ENCODE measurements at places on chromosomes 3 and 15. TPM values are rescaled to one million over a fixed set of nuclear protein-coding genes. Genes with fewer than 3 reads are reported as not detected.

- no peak for DNase-seq
Observed at GRCh38 chr15:94324835-94325767, 93.7 kb downstream of the MCTP2 start.

DNA sequence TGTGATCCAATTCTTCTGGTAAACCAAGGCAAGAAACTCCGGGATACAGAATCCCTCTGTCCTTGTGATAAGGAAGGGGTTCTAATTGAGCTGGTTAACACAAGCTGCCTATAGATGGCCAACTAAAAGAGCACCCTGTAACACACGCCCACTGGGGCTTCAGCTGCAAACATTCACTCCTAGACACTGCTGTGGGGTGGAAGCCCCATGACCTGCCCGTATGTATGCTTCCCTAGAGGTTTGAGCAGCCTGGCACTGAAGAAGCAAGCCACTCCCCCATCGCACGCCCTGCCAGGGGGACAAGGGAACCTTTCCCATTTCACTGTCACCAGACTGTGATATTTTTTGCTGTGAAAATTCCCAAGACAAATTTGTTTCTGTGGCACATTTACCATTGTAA, 516.9 kb upstream of the GOLIM4 start:
- no peak for DNase-seq

GRCh38 chr3:150462108-150462507, 54.0 kb downstream of the TSC22D2 start:
- DNase-seq, result no peak

- DNase-seq, result no peak
Observed at GRCh38 chr3:85652360-85652759, 693.6 kb downstream of the CADM2 start.

- DNase-seq, result peak; percentile 39
Observed at GRCh38 chr15:84818261-84819131, 1.3 kb downstream of the ALPK3 start.

- DNase-seq, result no peak
Observed at GRCh38 chr3:159766563-159767185, 222.0 kb upstream of the IL12A start.

DNA sequence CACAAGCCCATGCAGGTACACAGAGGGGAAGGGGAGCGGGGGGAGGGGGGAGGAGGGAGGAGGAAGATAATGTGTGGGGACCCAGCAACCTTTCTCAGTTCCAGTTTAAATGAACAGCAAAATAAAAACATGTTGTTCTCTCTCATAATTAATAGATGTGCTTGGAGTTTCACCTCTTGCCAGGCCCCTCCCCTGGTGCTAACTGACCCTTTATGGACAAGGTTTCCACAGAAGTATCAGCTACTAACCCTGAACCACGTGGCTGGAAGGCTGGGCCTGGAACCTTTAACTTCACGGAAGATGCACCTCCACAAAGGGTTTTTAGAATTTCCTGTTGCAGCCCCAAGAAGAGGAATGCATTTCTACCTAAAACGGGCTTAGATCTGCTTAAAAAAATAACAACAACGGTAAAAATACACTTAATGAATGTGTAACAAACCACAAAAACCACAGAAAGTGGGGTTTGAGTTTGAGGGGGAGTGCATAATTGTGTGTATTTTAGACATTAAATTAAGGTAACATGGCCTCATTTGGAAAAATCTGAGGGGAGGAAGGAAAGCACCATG, 14.8 kb upstream of the SMAD3 start:
- DNase-seq, result no peak

GRCh38 chr3:184129012-184129411, 6.1 kb upstream of the EIF2B5 start:
- DNase-seq, result no peak

- no peak for DNase-seq
Observed at GRCh38 chr3:71210257-71211007, 373.1 kb downstream of the FOXP1 start.

The WDR82 gene
- polyA plus RNA-seq, result 92.6 TPM

DNA sequence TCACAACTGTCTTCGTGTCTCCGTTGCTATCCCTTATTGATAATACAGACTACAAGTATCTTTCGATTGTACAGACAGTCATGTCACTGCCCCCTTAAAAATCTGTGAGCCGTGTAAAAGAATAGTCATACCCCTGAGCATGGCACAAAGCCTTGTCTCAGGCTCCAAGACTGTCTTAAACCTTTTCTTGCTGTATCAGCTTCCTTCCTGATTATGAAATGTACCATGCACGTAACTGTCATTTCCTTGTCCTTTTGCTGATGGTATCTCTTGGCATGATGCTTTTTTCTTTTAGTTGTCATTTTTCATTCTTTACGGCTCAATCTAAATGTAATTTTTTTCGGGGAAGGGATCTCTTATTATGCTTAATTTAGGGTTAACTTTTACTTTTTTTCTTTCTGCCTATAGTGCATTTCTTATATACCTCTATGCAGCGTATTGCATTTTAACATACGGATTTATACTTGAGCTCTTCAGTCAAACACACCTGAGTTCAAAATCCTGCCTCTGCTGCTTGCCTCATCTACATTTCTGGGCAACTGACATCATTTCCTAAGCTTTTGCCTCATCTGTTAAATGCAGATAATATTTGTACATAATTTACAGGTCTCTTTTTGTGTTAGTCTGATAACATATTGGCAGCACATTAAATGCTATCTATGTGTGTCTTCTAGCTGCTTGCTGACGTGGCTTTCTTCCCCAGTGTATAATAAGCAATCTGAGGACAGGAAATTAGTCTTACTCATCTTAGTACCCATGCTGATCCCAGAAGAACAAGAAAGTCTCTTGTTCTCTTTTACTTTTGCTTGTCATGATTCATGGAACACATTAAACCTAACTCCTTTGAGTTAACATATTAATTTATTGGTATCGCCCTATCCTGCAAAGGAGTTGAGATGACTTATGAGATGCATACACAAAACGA, 57.3 kb downstream of the ROBO2 start:
- no peak for DNase-seq

The CLDN1 gene
- 44.8 TPM for polyA plus RNA-seq

The FBXO40 gene
- 0.03 TPM for polyA plus RNA-seq
